Activated naive CD8-positive, alpha-beta T cell treated with anti-CD3 and anti-CD28 coated beads, Interleukin-2, amount 50 U/mL, for 16 hours (primary cell): ENCODE measurements at places on chromosomes 6 and 20.
A peak's percentile ranks its signal among the peaks of the same experiment; 100 is the strongest.

DNA sequence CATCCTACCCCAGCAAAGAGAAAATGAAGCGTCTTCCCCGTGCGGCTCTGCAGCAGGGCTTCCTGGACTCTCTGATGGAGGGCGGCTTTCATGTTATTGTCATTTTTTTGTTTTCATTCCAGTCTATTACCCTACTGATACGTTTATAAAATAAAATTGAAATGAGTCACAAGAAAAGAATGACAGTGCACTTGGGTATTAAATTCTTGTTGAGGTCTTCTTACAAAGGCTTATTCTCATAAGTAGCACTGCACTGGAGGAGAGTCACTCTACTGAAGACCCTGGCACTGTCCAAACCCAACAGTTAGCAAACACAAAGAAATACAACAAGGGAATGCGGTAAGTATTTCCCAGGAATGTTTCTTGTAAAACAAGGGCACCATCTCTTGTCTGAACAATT is 379.3 kb downstream of the MAFB start:
- no peak for DNase-seq

DNA sequence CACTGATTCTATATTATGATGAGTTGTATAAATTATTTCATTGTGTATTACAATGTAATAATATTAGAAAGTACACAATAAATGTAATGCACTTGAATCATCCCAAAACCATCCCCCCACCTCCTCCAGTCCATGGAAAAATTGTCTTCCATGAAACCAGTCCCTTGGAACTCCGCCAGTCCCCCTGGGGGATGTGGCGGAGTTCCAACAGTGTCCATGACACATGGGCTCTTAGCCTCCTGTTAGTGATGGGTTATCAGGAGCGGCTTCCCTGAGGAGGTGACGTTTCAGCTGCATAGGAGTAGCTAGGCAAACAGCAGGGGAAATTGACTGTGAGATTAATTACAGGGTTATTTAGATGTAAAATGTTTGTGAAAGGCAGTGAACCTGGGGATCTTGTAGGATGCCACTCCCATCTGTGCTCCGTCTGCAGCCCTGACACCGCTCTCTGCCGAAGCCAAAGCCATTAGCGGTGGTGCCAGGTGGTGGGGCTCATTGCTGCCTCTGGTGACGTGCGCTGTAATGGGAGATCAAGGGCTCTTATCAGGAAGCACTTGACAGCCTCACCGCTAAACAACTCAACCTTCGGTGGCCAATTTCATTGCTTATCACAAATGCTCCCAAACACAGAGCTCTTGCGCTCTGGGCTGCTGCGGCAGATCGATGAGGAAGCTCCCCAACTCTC is 81.6 kb upstream of the MC3R start:
- DNase-seq, result no peak

DNA sequence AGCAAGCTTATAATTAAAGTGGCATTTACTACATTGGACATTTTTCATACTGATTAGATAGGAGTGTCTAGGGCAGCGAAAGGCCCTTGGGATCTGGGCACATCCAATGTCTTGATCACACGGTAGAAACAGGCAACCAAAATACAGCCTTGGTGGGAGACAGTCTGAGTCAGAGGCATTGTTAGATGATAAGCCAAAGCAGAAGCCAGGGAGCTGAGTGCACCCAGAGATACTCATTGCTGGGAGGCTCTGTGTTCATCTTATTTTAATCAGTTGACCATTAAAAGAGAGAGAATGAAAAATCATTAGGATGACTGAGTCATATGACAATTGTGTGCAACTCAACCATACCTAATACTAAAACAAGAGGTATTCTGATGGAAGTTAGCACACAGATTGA is 109.5 kb downstream of the LCA5 start:
- DNase-seq, result no peak

DNA sequence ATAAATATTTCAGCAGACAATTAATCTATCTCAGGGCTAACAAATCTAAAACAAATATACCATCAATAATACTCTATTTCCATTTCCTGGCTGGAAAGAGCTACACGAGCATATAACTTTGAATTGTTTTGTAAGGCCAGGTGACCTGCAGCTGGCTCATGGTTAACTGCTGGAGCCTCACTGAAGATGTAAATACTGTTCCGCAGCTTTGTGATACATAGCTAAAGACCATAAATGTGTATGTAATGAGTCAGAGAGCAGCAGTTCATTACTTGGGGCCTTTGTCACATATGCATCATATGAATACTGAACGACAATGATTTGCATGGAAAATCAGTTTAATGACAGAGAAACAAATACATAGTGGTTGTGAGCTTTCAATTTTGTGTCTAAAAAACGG is 109.4 kb upstream of the CCN2 start:
- DNase-seq, result no peak

DNA sequence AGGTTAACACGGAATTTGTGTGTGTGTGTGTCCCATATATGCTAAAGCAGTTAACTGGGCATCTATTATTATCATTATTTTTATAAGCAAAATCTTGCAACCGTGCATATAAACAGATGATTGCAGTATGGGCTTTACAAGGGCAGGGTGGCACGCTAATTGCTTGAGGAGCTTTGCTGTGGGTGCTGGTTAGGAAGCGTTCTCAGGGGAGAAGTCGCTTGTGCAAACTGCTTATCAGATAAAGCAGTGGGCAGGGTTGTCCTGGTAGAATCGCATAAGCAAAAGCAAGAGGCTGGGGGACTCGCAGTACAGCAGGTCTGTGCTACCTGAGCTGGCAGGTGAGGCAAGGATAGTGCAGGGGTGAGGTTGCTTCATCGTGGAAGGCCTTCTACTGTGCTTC is 9.7 kb upstream of the CCN6 start:
- DNase-seq, result no peak

DNA sequence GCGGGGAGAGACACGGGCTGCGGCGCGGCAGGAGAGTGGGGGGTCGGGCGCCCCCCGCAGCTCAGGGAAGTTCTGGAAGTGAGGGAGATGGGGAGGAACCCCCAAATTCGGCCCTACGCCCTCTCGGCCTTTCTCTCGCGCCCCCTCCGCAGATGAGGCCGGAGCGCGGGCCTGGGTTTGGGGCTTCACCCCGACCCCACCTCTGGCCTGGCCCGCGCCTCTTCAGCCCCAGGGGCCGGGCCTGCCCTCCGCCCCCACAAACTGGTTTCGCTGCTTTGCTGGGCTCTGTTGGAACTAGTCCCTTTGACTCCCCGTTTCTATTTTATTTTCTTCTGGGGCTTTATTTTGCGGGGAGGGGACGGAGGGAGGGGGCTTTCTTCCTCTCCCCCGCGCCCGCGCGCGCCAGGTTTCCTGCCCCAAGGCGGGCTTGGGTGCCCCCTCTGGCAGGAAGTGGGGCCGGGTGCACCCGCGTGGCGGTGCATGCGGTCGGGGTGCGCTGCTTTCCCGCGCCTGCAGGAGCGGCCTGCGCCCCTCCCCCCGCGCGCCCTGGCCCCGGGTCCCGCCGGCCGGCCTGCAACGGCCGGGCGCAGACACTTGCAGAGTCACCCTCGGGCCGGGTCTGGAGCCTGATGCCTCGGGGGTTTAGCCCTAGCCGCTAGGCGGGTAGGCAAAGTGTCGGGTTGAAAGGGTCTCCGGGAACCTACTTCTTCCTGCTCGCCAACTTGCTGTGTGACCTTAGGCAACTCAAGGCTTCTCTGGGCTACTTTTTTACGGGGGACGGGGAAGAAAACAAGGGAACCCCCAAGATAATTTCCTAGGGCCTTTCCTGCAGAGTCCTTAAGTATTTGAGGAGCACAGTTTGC is 1.3 kb downstream of the HMGA1 start:
- peak; percentile 63 for DNase-seq

- DNase-seq, result no peak
Measured at GRCh38 chr6:116078522-116078921, 17.8 kb upstream of the FRK start.

DNA sequence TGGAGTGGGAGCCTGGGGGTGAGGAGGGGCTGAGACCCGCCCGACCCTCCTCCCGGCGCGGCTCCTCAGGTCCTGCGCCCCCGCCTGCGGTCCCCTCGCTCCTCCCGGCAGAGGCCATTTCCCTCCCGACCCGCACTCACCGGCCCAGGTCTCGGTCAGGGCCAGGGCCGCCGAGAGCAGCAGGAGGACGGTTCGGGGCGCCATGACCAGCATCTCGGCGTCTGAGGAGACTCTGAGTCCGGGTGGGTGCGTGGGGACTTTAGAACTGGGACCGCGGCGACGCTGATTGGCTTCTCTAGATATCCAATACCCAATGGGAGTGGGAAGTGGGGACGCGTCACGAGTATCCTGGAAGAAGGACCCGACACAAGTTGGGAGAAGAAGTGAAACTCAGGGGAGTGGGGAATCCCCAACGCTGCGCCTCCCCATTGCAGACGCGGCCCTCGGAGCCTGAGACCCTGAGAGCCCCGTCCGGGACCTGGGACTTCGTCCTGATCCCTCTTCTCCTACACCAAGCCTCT is at the start of gene HLA-B:
Gene HLA-B (minus strand): TSS at position 234 of the 521 bp plus-strand sequence. CDS start 21 bp downstream, at position 213.
- peak; percentile 55 for DNase-seq

DNA sequence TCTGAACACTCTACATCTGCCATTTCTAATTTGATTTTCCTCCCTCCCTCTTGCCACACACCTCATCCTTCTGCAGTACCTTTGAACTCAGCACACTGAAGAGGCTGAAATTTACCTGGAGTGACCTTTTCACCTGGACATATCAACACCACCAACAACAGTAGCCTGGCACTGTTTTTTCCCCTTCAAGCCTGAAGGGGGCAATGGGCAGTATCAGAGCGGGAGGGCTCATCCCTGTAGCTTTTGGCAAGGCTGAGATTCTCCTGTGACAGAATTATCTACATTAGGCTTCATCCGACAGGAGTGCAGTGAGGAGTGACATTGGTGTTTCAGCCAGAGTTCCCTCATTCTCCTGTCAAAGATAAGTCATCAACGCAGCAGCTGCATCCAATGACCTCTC is 312.8 kb upstream of the SPTLC3 start:
- no peak for DNase-seq

GRCh38 chr6:141790921-141791320 is 341.8 kb upstream of the GJE1 start:
- DNase-seq, result no peak

GRCh38 chr6:135506270-135506997 is 8.9 kb upstream of the AHI1 start:
- no peak for DNase-seq

DNA sequence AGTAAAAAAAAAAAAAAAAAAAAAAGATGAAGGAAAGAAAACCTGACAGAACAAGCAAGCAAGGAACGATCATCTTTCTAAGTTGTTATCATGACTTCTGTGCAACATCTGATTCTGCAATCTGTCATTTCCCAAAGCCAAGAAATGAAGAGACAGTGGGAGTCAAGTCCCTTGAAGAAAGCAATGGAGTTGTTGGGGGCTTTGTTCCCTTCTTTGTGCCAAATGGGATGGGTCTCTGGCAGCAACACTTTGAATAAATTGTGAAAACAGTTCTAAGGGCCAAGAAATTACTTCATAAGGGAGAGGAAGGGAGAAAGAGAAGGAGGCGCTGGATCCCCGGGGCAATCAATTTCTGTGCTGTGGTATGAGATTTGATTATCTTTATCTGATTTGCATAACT is 33.3 kb upstream of the RSPO3 start:
- no peak for DNase-seq

DNA sequence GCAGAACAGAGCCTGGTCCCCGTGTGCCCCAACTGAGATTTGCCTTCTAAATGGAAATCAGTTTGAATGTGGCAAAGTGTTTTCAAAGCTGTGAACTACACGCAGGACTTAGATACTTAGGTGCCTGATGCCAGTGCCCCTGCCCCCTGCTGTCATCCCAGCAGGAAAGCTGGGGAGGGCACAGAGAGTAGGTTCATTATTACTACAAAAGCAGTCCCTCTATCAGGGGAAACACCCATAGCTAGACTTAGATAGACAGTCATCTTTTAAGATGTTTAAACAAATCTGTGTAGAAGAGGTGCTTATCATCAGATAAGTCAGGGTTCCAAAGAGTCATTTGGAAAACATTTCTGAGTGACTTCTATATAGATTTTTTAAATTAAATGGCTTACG is 155.0 kb upstream of the SNX9 start:
- no peak for DNase-seq
